Stimulated activated CD4-positive, alpha-beta T cell treated with anti-CD3 and anti-CD28 coated beads, Interleukin-1b, Interleukin-23, amount 100 ng/mL, for 1 hour (primary cell): ENCODE measurements at places on chromosomes 5 and 9.

DNA sequence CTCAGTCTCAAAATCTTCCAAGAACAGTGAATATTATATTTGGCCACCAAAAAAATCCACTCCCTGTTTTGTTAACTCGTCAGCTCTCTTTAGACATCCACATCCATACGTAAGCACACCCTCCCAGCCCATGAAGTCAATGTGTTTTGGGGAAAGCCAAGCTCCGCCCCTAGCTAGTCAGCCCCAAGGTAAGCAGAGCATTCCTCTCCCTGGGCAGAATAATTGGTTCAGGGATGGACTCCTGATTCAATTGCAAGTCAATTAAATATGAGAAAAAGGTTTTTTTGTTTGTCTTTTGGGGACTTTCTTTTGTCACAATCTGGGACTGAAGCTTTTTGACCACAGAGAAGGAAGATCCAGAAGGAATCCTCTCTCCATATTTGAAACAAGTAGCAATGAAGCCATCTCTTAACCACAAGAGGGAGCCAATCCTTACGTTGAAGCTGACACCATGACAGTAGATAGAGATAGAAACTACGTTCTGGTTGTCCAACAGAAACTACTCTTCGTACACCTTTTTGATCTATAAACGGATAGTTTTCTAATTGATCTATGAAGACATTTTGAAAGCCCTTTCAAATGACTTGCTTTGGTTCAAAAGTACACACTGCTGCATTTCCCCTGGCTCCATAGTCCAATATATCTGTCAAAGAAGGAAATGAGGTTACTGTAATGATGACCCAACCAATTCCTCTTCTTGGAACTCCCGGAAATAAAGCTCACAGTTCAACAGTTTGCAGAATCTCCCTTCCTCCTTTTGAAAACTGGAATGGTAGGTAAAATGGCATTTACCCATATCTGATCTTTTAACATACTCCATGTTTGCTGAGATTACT lies 166.4 kb downstream of the TLE1 start:
- DNase-seq, result no peak

GRCh38 chr5:4156889-4157288 lies 561.3 kb downstream of the IRX1 start:
- DNase-seq, result no peak

GRCh38 chr9:133514460-133515239 lies 10.1 kb downstream of the MYMK start:
- no peak for DNase-seq

DNA sequence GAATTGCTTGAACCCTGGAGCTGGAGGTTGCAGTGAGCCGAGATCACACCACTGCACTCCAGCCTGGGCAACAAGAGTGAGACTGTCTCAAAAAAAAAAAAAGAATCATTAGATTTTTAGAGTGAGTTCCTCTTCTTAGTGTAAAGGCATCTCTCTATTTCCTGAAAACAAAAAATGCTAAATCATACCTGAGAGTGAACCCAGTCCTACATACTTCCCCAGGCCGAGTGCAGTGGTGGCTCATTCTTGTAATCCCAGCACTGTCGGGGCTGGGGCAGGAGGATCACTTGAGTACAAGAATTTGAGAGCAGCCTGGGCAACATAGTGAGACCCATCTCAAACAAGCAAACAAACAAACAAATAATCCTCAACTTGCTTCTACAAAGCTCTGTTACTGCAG lies 38.2 kb upstream of the LPAR1 start:
- DNase-seq, result no peak
